Testis (tissue), 5 donors: ENCODE measurements at places on chromosomes 3 and 15. TPM values are rescaled to one million over a fixed set of nuclear protein-coding genes. Genes with fewer than 3 reads are reported as not detected.

GRCh38 chr15:89768071-89768500 lies 8.0 kb upstream of the MESP2 start:
- no peaks in the 10 kb centered on the region for H3K36me3 ChIP-seq
- no peaks in the 10 kb centered on the region for H3K4me1 ChIP-seq
- H3K27me3 ChIP-seq = no peaks in the 10 kb centered on the region

DNA sequence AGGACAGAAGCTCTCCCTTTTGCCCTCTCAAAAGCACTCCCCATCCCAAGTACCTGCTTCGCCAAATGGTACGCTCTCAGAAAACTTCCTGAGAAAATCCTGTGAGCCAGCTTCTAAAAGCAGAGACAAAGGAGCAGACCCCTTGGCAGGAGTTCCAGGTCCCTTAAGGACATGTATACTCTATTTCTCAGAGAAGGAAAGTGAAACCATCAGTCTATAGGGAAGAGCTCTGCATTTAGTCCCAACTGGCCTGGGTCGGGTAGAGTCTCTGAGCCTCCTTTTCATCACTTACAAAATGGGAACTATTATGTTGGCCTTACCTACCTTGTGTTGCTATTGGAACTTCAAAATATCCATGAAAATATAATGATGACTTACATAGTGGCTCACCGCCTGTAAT lies 19.7 kb downstream of the DAPK2 start:
- no peak overlapping the region for H3K4me3 ChIP-seq
- no peaks in the 10 kb centered on the region for H3K36me3 ChIP-seq
- no peak for DNase-seq
- H3K27ac ChIP-seq = no peak overlapping the region
- H3K27me3 ChIP-seq = no peaks in the 10 kb centered on the region

- DNase-seq = no peak
- no peak overlapping the region for H3K27ac ChIP-seq
- H3K4me1 ChIP-seq = no peaks in the 10 kb centered on the region
- no peaks in the 10 kb centered on the region for H3K36me3 ChIP-seq
- H3K27me3 ChIP-seq = no peaks in the 10 kb centered on the region
These were observed 6.6 kb upstream of the MCF2L2 start for GRCh38 chr3:183434992-183435391.

- no peak overlapping the region for H3K4me3 ChIP-seq
- no peaks in the 10 kb centered on the region for H3K36me3 ChIP-seq
- no peaks in the 10 kb centered on the region for H3K27me3 ChIP-seq
- no peak for DNase-seq
- H3K27ac ChIP-seq = no peak overlapping the region
These were observed 138.1 kb downstream of the GREM1 start for GRCh38 chr15:32855942-32856341.

DNA sequence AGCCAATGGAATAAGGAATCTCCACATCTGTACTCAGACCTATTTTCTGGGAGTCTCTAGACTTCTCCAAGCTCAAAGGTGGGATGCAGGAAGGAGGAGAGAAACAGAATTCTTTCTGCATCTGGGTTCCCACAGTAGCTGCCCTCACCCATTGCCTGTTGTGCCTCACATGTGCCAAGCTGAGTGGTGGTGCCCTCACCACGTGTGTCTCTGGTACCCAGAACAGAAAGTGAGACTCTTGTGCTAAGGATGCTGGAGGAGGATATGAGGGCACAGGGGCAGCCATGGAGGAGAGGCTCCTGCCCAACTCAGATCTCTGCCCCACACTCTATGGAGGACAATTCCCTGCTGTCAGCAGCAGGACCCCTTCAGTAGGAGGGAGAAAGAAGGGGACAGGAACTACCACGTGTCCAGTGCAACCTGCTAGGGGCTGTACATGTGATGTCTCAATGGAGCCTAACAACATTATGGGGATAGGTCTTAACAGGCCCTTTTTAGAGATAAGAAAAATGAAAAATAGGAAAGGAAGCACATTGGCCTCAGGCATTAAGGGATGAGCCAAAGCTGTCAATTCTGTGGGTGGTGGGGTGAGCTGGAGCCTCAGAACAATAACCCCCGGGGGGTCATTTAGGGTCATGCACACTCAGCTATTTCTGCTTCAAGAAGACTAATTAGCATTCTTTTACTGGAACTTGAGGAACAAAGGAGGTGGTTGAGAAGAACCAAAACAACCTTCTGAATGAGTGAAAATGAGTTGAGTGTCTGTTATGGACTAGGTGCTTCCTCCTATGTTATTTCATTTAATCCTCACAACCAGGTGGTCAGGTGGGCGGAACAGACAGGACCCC lies 16.3 kb upstream of the NOX5 start:
- H3K27me3 ChIP-seq = no peaks in the 10 kb centered on the region
- H3K27ac ChIP-seq = no peak overlapping the region
- H3K4me3 ChIP-seq = no peak overlapping the region
- H3K36me3 ChIP-seq = no peaks in the 10 kb centered on the region

- no peaks in the 10 kb centered on the region for H3K27me3 ChIP-seq
- no peaks in the 10 kb centered on the region for H3K36me3 ChIP-seq
- H3K4me1 ChIP-seq = no peaks in the 10 kb centered on the region
- no peak overlapping the region for H3K27ac ChIP-seq
These were observed 70.9 kb downstream of the IMPG2 start for GRCh38 chr3:101249522-101249921.

Gene TNFAIP8L3
- total RNA-seq = 17.3 TPM

Gene CHRM5
- 0.94 TPM for total RNA-seq
